ENCODE measurements at places on chromosomes 16 and 17.
A peak's percentile ranks its signal among the peaks of the same experiment; 100 is the strongest.

DNA sequence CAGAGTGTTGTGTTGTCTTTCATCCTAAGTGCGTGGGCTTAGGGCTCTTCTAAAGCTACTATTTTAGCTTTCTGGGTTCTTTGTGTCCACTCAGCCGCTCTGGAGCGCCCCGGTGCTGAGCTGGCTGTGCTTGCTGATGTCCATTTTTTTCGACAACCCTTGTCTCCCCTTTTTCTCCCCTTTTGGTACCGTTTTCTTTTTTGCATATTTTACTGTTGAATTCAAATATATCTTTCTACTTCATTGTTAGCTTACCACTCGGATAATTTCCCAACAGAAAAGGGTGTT, 1.2 kb downstream of the SRRM2 start:
- peak; percentile 26 for DNase-seq

DNA sequence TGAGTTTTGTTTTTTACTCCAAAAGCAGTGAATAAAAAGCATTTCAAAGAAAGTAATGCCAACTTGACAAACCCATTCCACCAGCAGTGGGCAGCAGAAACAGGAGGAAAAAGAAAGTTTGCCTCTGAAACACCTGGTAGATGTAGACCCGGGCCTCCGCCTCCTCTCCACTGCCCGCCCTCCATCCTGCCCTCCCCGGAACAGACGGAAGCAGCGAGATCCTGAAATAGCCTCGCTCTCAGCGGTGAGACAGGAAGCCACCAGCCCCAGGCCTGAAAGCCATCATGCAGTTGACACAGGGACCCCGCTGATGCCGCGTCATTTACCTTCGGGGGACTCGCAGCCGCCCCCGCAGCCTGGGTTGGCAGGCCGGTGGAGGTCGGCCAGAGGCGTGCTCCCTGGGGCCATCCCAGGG, 67.8 kb downstream of the C16orf78 start:
- DNase-seq = no peak

DNA sequence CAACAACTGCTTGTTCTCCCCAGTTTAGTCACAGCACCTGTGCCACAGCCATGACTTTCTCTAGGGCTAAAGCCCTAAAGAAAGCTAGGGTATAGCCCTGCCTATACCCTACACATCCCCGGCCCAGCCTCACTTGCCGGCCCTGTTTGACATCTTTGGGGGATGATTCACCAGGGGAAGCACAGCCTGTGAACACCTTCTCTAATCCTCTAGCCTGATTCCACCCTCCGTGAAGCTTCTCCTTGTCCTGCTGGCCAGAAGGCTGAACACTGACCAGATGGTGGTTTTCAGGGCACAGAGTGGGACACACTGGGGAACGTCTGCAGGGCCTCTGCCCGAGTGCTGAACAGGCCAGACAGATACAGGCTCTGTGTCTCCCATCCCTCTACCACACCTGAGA, 6.0 kb downstream of the CLEC16A start:
- no peak for DNase-seq

- DNase-seq = no peak
Measured at GRCh38 chr17:5047446-5047845, 12.2 kb upstream of the SLC52A1 start.

DNA sequence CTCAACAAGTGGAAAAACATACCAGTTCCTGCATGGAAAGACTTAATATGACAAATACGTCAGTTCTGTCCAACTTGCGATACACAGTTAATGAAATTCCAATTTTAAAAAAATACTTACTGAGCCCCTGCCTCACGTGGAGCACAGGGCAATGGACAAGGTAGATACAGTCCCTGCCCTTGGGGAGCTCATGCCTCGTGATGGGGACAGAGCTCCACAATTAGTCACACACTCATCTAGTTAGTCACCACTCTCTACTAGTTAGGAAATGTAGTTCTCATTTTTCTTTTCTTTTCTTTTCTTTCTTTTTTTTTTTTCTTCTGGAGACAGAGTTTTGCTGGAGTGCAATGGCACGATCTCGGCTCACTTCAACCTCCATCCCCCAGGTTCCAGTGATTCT, 74.7 kb upstream of the CDH5 start:
- no peak for DNase-seq

DNA sequence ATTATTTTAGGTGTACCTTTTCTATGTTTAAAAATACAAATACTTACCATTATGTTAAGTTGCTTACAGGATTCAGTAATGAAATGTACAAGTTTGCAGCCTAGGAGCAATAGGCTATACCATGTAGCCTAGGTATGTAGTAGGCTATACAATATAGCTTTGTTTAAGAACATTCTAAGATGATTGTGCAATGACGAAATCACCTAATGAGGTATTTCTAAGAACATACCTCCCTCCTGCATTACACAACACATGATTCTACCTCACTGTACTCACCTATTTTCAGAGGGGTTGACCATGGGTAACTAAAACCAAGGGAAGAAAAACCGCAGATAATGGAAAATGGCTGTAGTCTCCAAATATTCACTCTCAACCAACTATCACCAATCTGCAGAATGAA, 35.3 kb upstream of the TBC1D3K start:
- no peak for DNase-seq

All from inflammatory macrophage treated with lipopolysaccharide for 1 hour (primary cell).